ENCODE measurements at places on chromosomes 1 and 21. TPM values are rescaled to one million over a fixed set of nuclear protein-coding genes. Genes with fewer than 3 reads are reported as not detected.

DNA sequence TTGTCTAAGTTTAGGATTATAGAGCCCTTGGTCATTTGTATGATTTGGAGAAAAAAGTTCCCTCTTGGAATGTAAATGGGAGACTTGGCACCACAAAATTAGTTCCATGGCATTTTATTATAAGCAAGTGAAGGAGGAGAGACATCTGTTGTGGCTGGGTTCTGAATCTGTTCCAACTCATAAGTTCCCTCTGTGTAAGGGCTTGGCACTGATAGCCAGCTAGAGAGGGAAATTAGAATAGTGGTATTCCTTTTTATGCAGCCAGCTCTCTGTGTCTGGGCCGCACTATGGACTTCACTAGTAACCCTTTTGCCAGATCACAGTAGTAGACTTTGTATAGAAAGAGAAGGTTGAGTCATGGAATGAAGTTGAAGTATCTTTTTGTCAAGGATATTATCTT is 31.1 kb downstream of the GNAI3 start:
- no peak for DNase-seq
- no peaks in the 10 kb centered on the region for H3K27me3 ChIP-seq
- peaks cover 13% of the 10 kb centered on the region for H3K36me3 ChIP-seq
- H3K4me3 ChIP-seq = no peak overlapping the region
- no peaks in the 10 kb centered on the region for H3K4me1 ChIP-seq

DNA sequence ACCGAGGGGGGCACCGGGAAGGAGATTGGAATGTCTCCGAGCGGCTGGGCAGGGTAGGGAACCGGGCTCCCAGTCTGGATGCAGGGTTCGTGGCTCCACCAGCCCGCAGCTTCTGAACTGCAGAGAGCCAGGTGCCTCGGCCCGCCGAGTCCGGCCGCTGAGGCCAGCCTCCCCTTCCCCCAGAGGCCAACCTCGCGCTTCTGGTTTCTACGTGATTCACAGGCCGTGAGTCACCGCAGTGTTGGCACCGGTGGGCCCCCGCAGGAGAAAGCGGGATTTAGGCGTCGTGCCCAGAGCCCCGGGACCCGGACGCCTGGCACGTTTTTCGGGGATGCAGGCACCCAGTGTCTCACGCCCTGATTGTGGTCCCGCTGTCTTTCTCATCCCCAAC is 458 bp downstream of the CRABP2 start:
- peaks cover 13% of the 10 kb centered on the region for H3K27me3 ChIP-seq
- H3K4me3 ChIP-seq = peak overlapping the region; percentile 67
- H3K36me3 ChIP-seq = peaks cover 23% of the 10 kb centered on the region
- DNase-seq = peak; percentile 85
- peaks cover 37% of the 10 kb centered on the region for H3K4me1 ChIP-seq
- H3K27ac ChIP-seq = peak overlapping the region; percentile 66

DNA sequence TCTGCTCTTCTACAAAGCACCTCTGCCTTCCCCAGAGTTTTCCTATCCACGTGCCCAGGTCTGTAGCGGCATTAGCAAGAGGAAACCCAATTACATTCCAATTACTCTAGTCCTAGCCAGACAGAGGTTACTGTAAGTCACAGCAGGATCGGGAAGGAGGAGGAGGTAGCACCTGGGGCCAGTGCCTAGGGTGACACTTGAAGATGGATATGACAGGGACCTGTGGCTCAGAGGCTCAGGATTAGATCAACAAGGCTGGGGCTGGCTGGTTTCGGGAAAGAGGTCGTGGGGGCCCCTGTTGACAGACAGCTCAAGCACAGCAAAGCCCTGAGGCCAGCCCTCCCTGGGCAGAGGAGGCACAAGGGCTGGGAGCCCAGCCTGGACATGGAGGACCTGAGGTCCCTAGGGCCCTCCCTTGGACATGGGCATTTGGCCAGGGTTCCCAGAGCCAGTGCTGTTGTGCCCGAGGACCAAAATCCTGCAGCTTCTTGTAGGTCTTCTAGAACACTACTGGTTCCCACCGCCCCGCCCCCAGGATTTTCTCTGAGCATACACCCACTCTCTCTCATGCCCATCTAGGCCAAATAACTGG is 3.0 kb upstream of the HCRTR1 start:
- no peak overlapping the region for H3K4me3 ChIP-seq
- H3K27me3 ChIP-seq = peaks cover 50% of the 10 kb centered on the region
- peaks cover 7% of the 10 kb centered on the region for H3K4me1 ChIP-seq
- H3K36me3 ChIP-seq = peaks cover 6% of the 10 kb centered on the region
- no peak overlapping the region for H3K27ac ChIP-seq

- H3K27me3 ChIP-seq = no peaks in the 10 kb centered on the region
- H3K4me3 ChIP-seq = no peak overlapping the region
- peaks cover 11% of the 10 kb centered on the region for H3K4me1 ChIP-seq
- no peak for DNase-seq
- H3K27ac ChIP-seq = no peak overlapping the region
- peaks cover 2% of the 10 kb centered on the region for H3K36me3 ChIP-seq
These were observed 360.1 kb downstream of the SMYD3 start for GRCh38 chr1:246146804-246147523.

GRCh38 chr1:41428738-41429640 is 55.5 kb downstream of the EDN2 start:
- no peaks in the 10 kb centered on the region for H3K36me3 ChIP-seq
- peaks cover 19% of the 10 kb centered on the region for H3K4me1 ChIP-seq
- no peak overlapping the region for H3K4me3 ChIP-seq
- no peak overlapping the region for H3K27ac ChIP-seq

DNA sequence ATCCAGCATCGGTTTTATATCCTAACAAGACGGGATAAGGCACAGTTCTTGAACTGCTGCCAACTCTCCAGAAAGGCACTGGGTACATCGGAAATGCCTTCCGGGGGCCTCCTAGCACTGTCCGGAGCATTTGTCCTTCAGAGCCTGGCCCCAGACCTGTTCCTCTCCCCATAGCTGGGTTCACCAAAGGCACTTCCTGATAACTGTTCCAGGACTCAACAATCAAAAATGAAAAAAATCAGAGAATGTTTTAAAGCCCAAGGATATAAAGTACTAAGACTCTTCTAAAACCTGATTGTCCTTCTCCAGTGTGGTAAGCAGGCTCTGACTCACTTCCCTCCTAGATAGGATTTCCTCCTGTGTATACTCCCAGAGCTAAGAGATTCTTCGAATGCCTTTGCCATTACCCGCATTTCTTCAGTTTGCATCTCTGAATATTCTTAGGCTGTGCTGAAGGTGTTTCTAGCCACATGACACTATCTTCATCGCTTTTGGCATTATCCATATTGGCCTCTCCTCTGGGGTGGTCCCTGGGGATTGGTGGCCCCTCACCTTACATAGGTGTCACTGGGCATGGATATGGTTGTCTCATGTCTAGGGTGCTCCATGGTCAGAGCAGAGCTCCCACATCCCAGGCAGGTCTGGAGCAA is 112.9 kb downstream of the ZBTB18 start:
- H3K27ac ChIP-seq = no peak overlapping the region
- peaks cover 22% of the 10 kb centered on the region for H3K4me1 ChIP-seq
- peaks cover 4% of the 10 kb centered on the region for H3K36me3 ChIP-seq
- DNase-seq = peak; percentile 67
- H3K27me3 ChIP-seq = no peaks in the 10 kb centered on the region

GRCh38 chr1:226711976-226712741 is 26.9 kb downstream of the ITPKB start:
- peaks cover 6% of the 10 kb centered on the region for H3K36me3 ChIP-seq
- no peak for DNase-seq
- peaks cover 6% of the 10 kb centered on the region for H3K4me1 ChIP-seq

The OR10Z1 gene
- total RNA-seq = not detected

The NOL9 gene
- total RNA-seq = 30.4 TPM

The VWA5B1 gene
- total RNA-seq = not detected

The MAGOH gene
- total RNA-seq = 61.9 TPM

The PKP1 gene
- total RNA-seq = 0.09 TPM

Measured in Calu3 (cell line).